ENCODE measurements at places on chromosomes 13 and 19.

- no peak for DNase-seq
Observed at GRCh38 chr19:2574971-2575630, 99.2 kb downstream of the GADD45B start.

DNA sequence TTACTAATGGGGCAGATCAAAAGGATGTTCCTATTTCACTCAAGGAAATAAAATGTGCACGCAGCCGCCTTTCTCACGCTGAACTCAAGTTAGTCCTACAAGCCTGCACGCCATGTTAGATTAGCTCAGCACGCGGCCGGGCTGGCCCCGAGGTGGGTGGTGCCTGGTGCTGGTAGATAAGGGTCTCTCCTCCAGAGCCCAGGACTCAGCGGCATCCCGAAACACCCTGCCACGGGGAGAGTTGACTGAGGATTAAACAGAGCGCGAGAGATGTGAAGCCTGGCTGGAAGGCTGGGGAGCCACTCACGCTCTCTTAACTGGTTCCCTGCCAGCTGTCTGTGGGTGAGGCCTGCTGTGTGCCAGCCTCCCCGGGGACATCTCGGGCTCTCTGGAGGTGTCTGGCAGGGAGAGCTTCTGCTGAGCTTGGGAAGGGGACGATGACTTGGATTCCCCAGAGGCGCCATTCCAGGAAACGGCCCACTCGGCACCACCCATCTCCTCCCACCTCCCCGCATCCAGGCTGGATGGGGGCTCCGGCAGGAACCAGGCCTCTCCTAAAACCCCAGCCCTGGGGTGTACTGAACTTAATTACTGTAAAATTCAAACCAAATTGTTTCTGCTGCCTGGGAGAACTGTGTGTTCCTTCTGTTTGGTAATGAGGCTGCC is 122.2 kb downstream of the KDM4B start:
- DNase-seq = no peak

DNA sequence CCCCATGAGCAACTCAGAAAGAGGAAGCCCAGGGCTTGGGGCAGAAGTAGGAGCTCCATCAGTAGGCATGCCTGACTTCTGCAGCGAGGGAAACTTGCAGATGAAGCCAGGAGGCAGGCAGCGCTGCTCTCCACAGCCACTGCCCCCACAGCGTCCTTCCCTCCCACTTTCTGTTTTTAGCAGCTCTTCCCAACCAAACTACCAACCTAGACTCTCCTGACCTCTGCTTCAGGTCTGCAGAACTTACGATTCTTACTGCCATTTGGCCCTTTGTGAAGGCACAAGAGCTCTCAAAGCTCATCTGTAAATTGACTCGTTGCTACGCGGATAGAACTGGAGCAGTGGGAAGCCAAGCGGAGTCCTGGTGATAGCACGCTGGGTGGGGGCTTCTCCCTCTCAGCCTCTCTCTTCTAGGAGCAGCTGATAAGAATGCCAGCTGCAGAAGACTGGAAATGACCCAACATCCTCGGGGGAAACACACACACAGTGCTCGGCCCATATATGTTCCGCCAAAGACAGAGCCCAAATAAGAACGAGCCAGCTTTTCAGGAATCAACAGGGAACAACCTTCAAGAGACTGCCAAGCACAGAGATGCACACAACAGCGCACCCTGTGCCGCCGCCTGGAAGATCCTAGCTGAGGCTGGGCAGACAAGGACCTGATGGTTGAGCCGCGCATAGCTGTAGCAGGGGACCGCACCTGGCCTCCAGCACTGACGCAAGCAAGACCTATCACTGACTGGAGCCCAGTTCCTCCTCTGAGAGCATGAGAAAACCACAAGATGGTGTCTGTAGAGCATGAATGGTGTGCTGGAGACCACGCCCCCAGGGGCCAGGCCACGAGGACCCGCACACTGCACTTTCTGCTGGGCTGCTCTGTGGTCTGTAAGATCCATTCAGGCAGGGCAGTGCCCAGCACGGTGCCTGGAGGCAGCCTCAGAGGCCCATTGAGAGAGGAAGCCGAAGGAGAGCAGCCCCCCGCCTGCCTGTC is 15.9 kb upstream of the SLC35E1 start:
- DNase-seq = peak; percentile 61

GRCh38 chr19:12967907-12968306 is 1.5 kb upstream of the DAND5 start:
- no peak for DNase-seq

DNA sequence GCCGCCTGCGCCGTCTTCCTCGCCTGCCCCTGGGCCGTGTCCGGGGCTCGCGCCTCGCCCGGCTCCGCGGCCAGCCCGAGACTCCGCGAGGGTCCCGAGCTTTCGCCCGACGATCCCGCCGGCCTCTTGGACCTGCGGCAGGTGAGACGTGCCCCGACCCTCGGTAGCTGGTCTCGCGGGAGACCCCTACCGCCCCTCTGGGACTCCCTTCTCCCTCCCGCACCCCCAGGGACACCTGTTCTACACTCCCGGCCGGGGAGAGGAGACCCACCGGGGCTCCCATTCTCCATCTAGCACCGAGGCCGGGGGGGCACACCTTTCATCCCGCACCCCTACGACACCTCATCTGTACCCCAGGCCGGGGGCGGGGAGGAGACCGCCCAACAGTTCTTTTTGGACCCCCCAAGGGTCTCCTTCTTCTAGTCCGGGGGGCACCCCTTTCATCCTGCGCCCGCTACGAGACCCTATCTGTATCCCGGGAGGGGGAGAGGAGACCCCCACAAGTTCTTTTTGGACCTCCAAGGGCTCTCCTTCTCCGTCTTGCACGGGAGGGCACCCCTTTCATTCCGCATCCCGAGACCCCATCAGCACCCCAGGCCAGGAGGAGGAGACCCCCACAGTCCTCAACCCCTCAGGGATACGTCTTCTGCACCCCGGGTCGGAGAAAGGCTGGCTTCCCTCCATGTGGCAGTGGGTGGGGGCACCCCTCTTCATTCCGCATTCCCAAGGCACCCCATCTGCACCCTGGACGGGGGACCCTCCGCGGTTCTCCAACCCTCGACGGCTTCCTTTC is 533 bp downstream of the TNFSF9 start:
- DNase-seq = no peak

- no peak for DNase-seq
Observed at GRCh38 chr13:65595916-65596315, 1634.2 kb downstream of the PCDH9 start.

- no peak for DNase-seq
Observed at GRCh38 chr13:77860507-77860981, 58.1 kb downstream of the EDNRB start.

DNA sequence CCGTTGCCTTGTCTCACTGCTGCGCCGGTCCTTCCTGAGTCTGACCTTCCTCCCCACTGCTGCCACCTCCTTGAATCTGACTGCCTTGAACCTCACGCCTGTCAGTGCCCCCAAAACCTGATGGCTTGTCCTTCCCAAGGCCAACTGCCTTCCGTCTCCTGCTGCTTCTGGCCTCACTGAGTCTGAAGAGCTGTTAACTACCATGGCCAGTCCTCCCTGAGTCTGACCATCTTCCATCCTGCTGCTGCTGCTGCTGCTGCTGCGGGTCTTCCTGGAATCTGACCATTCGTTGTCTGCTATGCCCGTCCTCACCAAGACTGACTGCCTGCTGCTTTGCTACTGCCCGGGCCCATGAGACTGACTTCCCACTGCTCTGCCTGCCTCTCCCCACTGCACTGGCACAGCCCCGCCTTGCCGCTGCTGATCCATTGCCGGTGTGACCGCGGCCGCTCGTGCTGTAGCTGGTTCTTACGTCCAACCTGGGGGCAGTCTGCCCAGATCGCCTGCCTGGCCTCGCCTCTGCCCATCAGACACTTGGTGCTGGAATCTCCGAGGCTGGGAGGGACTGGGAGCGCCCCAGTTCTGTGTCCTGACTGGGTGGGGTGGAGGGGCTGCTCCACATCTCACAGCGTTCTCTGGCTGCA is 2.9 kb upstream of the RCN3 start:
- no peak for DNase-seq

GRCh38 chr13:30607908-30608307 is 9.8 kb upstream of the USPL1 start:
- DNase-seq = peak; percentile 48

DNA sequence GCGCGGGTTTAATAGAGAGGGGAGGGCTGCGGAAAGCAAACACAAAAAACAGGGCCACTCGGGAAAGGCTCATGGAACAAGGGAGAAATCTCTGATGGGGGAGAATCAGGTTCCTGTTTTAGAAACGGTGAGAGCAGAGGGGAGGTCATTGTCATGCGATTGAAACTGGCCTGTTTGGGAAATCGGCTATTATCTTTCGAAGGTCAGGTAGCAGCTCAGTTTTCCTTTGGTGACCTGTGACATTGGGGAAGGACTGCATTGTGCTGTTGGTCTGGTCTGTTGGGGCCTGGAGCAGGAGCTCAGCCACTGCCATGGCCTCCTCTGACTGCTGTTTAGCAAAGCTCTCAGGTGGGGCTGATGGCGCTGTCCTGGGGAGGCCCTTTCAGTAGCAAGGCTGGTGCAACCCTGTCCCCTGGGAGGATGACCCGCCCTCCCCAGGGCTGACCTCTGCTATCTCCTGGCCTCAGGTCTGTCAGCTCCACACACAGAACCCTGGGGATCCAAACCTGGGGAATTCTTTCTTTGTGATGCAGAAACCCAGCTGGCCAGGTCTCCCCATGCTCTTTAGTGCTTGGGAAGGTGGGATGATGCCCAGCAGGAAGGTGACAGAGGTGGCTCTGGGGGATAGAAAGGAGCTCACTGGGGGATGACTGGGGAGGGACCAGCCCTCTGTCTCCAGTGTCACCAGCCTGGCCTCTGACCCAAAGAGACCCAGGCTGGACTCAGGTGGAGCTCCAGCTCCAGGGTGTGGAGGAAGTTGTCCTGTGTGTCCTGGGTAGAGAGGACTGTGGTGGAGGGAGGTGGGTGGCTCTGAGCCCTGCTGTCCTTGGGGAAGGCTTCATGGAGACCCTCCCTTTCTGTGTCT is 21.2 kb upstream of the CD177 start:
- DNase-seq = no peak

GRCh38 chr13:38265132-38265497 is 84.5 kb upstream of the UFM1 start:
- DNase-seq = no peak

DNA sequence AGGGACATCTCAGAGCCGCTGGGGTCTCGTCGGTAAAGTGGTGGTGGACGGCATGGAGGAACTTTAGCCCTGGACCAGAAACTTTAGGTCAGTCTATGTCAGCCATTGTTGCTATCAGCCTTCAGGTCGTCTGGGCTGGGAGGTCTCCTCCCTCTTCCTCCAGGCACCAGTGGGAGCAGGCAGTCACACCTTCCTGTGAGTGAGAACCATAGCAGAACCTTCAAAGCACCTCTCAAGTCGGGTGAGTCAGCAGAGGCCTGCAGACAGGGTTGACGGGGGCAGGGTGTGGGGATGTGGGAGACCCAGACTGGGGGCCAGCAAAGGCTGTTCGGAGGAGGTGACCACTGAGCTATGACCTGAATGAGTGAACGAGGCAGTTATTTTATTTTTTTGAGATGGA is 15.4 kb upstream of the SBNO2 start:
- no peak for DNase-seq

DNA sequence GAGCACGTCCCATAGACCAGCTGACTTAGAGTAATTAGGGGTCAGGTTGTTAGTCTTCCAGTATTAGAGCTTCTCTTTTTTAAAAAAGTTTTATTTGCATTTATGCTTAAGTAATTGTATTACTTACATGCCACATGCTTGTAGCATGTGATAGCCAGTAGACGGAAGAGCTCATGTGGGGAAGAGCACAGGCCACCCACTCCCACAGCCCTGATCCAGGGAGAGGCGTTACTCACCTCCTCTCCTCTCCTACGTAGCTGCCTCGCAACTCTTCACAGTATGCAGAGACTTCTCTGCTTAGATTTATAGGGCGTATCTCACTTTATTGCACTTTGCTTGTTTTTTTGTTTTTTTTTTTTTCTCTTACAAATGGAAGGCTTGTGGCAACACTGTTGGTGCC is 95.3 kb upstream of the TEX29 start:
- DNase-seq = no peak

Measured in T follicular helper cell (primary cell).